Esophagus mucosa (tissue), 1 donor: ENCODE measurements at places on chromosomes 13 and 19. TPM values are rescaled to one million over a fixed set of nuclear protein-coding genes. Genes with fewer than 3 reads are reported as not detected.

DNA sequence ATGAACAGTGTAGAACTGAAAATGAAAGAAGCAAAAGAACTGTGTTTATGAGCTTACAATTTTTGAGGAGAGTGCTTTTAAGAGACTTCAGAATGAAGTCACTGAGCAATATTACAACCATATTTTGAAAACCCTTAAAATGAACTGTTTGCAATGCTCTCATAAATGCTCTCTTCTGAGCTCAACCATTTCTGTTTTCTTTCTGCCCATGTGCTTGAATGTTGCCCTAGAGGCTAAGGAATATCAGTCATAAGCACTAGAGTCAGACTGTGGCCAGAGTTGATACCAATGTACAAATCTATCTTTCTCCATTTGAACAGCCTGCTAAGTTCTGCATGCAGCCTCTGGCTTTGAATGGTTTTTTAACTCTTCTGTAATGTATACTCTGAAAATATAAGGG lies 1092.8 kb downstream of the PCDH9 start:
- no peak for ATAC-seq

GRCh38 chr13:96960379-96960778 lies 33.9 kb downstream of the OXGR1 start:
- no peak for ATAC-seq

Gene IZUMO2
- total RNA-seq: not detected

Gene ARHGAP45
- 5.1 TPM for total RNA-seq

Gene UBE2L5
- total RNA-seq: not detected

- ATAC-seq: no peak
Measured at GRCh38 chr19:28497137-28497536, 715.8 kb downstream of the UQCRFS1 start.

- ATAC-seq: no peak
Measured at GRCh38 chr13:97849305-97849704, 104.2 kb upstream of the IPO5 start.

Gene CCDC9
- total RNA-seq: 14.6 TPM
